Stimulated activated naive CD8-positive, alpha-beta T cell treated with anti-CD3 and anti-CD28 coated beads, Interleukin-15, amount 100 ng/mL, for 72 hours (primary cell): ENCODE measurements at places on chromosomes 4 and X.

DNA sequence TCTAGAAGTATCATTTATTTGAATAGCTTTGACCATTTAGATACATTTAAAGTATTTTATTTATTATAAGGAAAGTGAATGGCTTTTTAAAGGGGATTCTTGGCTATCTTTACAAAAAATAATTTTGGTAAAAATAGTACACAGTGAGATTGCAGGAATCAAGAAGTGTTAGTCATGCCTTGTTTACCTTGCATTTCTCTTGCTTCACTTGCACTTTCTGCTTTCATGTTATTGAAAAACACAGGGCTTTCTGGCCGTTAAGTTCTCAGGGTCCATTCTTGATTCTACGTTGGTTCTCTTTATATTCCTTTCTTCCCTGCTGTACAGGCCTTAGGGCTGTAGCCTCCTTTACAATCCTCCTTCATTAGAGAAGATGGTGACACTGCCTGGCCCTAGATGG lies 21.8 kb upstream of the SEC24D start:
- no peak for DNase-seq

- DNase-seq, result no peak
Observed at GRCh38 chr4:8019396-8020365, 80.0 kb upstream of the AFAP1 start.

- no peak for DNase-seq
Observed at GRCh38 chr4:86497131-86497530, 97.0 kb upstream of the PTPN13 start.

DNA sequence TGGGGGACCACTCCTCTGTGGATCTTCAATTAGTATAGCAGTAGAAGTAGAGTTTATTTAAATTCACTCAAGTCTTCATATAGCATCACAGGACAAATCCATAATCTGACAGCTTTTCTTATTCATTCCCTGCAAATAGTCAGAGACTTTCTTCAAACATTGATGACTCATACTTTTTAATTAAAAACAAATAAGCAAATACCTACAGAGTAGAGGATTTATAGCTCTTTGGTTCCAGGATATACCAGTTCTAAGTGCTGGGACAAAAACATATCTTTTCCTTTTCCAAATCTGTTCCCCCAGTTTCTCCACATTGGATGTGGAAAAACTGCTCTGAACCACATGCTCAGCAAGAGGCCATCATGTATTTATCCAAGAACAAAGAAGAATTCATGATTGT lies 24.1 kb downstream of the EMCN start:
- no peak for DNase-seq

- DNase-seq, result no peak
Observed at GRCh38 chrX:50858548-50858947, 44.6 kb upstream of the SHROOM4 start.

DNA sequence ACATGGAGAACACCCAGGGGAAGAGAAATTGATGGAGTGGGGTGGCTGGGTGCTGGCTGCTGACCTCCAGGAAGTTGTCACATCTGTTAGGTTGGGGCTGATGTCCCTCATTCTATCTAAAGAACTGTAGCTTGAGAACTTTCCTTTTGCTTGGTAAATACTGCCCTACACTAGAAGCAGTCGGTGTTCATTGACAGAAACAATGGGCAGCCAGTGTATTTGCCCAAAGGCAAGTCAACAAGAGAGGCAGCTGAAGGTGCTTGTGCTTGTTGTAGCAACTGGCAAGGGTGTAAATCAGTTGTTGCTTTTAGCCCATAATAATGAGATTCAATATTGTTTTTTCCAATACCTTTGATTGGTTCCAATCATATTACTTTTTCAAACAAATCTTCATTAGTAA lies 956 bp downstream of the TMEM154 start:
- DNase-seq, result no peak

GRCh38 chrX:31969714-31970113 lies 897.9 kb upstream of the FTHL17 start:
- DNase-seq, result no peak

- DNase-seq, result no peak
Observed at GRCh38 chr4:147839663-147840062, 107.8 kb downstream of the ARHGAP10 start.

- peak; percentile 68 for DNase-seq
Observed at GRCh38 chr4:83074086-83074704, 39.2 kb downstream of the COPS4 start.

DNA sequence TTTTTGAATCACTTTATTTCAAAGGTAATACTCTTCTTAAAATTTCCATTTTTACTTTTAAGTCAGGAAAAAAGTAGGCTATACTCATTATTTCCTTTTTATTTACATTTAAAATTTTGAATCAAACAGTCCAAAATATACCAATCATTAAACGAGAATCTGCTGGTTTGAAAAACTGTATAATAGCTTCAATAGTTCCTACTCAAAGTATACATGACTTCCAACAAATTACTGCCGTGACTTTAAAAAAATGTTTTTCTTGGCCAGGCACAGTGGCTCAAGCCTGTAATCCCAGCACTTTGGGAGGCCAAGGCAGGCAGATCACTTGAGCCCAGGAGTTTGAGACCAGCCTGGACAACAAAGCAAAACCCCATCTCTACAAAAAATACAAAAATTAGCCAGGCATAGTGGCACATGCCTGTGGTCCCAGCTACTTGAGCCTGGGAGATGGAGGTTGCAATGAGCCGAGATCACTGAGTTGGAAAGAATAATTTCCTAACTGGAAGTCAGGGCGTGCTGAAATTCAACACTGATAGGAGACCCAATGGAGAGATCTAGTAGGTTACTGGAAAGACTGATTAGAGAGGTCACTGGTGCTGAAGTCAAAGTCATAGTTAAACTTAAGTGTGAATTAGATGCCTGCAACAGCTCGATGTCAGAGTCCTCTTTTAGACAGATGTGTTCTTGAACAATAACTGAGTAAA lies 9.0 kb downstream of the KLHL8 start:
- no peak for DNase-seq

DNA sequence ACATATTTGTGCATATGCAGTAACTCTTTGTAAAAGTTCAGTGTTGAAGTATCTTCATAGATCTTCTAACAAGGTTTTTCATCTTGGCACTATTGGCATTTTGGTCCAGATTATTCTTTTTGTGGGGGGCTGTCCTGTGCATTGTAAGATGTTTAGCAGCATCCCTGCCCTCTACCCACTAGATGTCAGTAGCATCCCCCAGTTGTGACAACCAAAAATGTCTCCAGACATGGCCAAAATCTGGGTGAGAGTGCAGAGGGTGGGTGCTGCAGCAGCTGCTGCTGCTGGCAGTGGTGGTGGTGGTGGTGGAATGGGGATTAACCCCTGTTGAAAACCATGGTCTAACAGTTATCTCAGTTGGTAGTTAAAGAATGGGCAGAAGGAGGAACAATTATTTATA lies 370.0 kb downstream of the GPAT3 start:
- DNase-seq, result no peak

GRCh38 chr4:39178706-39179105 lies 3.6 kb upstream of the WDR19 start:
- no peak for DNase-seq

GRCh38 chrX:105876658-105877057 lies 54.3 kb downstream of the NRK start:
- no peak for DNase-seq

GRCh38 chrX:42248226-42248625 lies 324.9 kb upstream of the CASK start:
- DNase-seq, result no peak

- no peak for DNase-seq
Observed at GRCh38 chr4:648579-649292, 23.4 kb downstream of the PDE6B start.

GRCh38 chr4:81555489-81555888 lies 83.8 kb upstream of the RASGEF1B start:
- DNase-seq, result no peak

DNA sequence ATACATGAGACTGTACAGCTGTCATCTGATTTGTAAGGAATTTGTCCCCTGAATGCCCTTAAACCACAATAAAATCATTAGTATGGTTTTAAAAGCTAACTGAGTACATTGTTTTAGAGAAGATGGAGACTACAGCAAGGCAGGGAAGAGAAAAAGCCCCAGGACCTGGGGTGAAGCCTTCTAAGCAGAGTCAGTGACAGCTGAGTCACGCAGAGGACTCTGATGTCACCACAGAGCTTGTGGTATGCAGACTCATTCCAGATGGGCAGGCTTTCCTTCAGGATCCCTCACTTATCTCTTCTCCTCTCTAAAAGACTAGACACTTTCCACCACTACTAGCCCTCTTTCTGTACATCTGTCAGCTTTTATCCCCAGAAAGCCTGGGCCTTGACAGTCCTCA lies 97.1 kb upstream of the ATOH1 start:
- DNase-seq, result no peak

DNA sequence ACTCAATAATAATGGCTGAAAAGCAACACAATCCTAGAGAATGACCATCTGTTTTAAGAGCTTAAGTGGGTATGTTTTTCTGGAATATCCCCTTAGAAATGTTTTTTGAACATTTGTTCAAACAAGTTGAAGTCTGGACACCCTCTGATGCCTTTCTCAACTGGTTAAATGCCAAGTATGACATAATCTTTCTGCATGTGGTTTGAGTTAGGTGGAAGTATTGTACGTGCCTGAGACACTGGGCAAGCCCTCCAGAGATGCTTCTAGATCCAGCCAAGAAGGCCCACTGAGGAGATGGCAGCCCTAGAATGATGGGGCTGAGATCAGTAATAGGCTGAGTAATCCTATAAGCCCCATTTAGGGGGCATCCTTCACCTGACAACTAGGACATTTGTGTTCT lies 493.1 kb downstream of the MAGEE1 start:
- no peak for DNase-seq

DNA sequence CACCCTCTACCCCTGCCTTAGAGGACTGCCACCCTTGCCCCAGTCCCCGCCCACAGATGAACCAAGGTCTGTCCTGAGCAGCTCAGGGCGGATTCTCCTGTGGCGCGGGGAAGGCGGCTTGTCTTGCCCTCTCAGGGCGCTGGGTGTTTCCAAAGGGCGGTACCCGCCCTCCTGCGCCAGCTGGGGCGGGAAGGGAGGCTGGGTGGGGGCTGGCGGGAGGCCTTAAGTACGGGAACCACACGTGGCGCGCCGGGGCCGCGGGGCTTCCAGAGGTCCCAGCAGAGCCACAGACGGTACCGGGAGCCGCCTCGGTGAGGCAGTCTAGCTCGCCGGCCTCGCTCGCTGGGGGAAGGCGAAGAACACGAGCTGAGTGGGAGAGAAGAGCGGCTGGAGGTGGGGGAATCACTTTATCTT lies 361.1 kb downstream of the MID1IP1 start:
- DNase-seq, result peak; percentile 31

- DNase-seq, result no peak
Observed at GRCh38 chr4:86909546-86910295, 17.5 kb upstream of the C4orf36 start.

GRCh38 chr4:13541720-13542576 lies 2.4 kb downstream of the NKX3-2 start:
- DNase-seq, result no peak

- DNase-seq, result no peak
Observed at GRCh38 chr4:139028191-139028661, 12.6 kb downstream of the NOCT start.

DNA sequence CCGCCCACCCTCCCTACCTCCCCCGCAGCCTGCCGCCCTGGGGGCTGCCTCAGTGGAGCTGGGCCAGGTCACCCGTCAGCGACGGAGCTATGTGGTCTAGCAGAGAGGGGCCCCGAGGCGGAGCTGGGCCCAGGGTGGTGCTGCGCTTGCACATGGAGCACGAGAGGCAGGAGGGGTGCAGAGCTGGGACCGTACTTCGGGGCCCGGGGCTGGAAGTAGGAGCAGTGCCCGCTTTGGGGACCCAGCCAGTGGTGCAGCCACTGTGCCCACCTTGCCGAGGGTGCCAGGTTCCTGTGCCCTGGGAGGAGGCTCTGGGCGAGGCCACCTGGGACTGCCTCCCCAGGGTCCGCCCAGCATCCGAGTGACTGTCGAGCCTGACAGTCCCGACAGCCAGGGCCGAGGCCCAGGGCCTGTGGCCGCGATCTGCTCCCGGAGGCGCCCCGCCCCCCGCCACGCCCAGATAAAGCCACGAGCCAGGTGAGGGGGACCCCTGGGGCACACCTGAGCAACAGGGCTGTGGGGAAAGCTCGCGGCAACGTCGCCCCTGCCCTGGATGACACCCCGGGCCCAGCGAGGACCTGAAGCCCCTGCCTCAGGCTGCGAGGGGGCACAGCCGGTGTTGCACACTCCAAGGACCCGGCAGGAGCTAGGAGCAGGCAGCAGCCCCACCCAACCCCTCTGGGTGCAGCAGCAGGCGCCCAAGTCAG lies 117.5 kb downstream of the DNAAF6 start:
- no peak for DNase-seq

- no peak for DNase-seq
Observed at GRCh38 chr4:4574792-4575191, 32.9 kb upstream of the STX18 start.

DNA sequence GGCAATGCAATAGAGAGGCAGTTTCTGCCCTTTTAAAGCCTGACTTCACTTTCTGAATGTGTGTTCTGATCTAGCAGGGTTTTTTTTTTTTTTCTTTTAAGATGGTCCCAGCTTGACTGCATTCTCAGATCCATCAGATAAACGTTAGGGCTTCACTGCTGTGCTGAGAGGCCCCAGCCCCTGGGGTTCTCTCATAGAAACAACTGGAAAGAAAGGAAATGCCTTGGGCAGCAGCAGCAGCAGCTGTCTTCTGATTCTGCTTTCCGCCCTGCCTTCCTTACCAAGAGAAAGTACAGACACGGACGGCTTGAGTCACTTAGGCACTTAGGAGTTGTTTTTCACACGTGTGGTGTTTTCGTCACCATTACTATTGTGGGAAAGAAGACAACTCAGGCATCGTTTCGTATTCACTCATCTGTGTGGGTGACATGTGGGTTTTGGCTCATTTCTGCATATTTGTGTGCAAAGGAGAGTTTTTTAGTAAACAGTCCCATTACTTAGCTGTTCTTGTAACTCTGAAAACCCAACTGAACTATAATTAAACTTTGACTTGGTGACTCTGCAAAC lies 172.0 kb downstream of the PTTG2 start:
- peak; percentile 84 for DNase-seq

GRCh38 chr4:109665783-109666485 lies 37.3 kb downstream of the CASP6 start:
- DNase-seq, result no peak

- no peak for DNase-seq
Observed at GRCh38 chr4:159884989-159885388, 782.1 kb downstream of the RAPGEF2 start.

GRCh38 chrX:134244043-134244442 lies 7.1 kb downstream of the CCDC160 start:
- DNase-seq, result no peak

- DNase-seq, result no peak
Observed at GRCh38 chr4:124722071-124722470, 9.5 kb upstream of the ANKRD50 start.

GRCh38 chrX:111695297-111695880 lies 14.4 kb downstream of the ALG13 start:
- DNase-seq, result no peak

DNA sequence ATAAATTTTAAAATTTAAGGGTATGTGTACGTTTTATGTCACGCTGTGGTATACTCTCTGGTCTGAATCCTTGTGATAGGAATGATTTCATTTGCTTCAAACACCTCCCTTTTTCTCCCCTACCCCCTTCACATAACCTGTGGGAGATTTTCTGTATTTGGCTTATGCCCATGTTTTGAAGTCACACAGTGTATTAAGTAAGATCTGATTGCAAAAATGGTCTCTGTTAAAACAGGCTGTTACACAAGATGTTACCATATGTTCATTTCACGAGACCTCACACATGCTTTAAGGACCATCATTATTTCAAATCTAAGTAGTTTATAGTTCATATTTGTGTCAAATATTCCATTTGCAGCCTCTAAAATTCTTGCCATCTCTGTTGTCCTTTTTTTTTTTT lies 63.5 kb downstream of the TMEM131L start:
- no peak for DNase-seq

GRCh38 chr4:121824171-121824527 lies 466 bp upstream of the CCNA2 start:
- DNase-seq, result no peak
